ENCODE measurements at places on chromosomes 5 and 9.

DNA sequence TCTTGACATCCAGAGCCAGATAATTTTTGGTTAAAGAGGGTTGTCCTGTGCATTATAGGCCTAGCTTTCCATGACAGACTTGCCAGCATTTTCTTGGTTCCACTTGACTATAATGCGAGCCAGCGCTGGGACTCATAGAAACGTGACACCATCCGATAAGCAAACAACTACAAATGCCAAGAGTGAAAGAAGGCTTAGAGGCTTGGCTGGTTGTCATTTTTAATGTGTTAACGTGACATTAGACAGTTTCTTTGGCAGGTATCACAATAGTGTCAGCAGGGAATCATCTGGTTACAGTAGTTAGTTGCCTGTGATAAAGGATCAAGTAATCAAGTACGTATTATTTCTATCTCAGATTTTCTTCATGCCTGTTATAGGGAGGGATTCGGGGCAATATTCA is 20.0 kb upstream of the LIFR start:
- DNase-seq = no peak

- DNase-seq = no peak
Observed at GRCh38 chr9:22863106-22863505, 416.5 kb downstream of the DMRTA1 start.

- no peak for DNase-seq
Observed at GRCh38 chr9:68443624-68444023, 87.2 kb downstream of the PGM5 start.

DNA sequence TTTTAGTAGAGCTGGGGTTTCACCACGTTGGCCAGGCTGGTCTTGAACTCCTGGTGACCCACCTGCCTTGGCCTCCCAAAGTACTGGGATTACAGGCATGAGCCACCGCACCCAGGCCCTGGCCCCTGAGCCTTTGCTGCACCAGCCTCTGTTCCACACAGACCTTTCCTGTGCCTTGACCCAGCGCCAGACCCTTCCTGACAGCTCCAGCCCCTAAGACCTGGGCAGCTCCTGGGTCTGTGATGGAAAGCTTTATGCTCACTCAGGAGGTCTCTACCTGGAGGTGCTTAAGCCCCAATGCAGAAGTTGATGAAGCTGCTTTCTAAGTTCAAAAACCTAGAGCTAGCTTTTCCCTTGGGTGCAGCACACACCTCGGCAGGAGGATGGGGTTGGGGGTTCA is 58.8 kb upstream of the NEK6 start:
- DNase-seq = no peak

DNA sequence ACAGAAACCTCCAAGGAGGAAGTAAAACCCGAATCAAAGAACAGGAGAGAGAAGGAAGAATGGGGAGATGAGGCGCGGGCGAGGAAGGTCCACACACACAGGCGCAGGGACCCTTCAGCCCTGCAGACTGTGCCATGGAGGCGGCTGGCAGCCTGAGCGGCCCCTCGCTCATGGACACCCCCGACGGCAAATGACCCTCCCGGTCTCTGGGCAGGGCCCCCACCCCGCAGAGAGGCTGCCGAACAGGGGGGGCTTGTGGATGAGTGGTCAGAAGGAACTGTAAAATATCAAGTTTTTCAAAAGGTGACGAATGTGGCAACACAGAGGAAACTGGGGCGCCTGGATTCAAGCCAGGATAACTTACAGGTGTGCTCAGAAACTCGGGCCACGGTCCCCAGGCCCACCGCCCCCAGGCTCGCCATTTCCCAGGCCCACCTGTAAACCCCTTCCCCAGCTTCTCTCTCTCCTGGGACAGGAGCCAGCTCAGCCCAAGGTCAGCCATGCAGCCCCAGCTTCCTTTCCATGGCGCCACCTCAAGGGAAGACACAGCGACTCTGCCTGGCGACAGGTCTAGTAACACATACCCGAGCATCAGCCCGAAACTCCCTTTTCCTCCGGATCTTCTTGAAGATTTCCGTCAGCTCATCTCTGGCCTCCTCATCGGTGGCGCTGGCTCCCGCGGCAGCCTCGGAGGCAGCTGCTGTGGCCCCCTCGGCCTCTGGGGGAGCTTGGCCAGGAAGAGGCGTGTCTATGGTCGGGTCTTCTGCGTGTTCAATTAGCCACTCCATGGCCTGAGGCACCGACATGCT is 16.5 kb downstream of the UBAC1 start:
- DNase-seq = no peak

- DNase-seq = no peak
Observed at GRCh38 chr5:57362951-57363350, 119.7 kb downstream of the ACTBL2 start.

DNA sequence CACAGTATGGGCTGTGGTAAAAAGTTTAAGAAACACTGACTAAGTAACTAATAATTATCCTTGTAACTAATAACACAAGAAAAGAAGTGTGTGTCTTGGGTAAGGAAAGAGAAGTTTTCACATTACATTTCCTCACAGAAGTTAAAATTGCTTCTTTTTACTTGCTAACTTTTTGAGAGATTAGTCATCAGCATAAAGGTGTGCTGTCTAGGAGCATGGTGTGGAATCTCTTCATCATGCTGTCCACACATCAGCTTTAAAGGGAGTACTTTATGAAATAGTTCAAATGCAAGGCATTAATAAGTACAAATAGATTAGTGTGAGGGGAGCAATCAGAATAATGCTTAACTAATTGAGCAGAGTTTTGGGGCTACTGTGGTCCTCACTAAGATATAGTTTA is 29.8 kb downstream of the WDR36 start:
- DNase-seq = no peak

DNA sequence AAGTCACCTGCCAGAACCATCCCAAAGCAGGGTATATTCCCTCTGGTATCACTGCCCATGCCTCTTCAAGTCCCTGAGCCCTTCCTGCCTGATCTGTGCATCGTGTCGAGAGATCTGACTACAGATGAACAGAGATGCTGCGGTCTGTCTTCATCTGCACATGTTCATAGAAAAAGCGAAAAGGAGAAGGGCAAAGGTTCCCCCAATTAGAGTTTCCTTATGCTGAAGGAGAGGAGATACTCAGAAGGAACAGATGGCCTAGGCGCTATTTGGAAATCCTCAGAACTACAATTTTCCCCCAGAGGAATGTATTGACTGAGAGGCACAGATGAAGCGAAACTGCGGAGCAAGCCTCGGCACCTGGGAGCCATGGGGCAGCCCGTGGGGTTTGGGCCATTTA is 170.9 kb downstream of the SEC61B start:
- no peak for DNase-seq

GRCh38 chr5:74199005-74199404 is 441.5 kb downstream of the ENC1 start:
- DNase-seq = no peak

DNA sequence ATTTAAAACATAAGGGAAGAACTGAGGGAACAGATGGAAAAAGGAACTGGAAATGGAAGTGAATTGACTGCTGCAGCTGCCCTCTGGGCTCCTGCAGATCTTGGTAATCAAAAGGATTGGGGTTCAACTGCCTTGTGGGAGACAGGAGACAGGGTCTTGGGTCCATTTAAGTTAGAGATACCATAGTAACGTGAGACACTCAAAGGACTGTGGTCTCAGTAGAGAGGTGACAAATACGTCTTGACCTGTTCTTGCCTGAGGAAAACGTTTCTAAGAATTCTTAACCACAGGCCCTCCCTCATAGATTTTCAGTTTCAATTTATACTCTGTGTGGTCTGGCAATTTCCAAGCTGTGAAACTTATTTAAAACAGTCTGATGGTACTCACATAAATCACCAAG is 100.8 kb upstream of the DHFR start:
- DNase-seq = peak; percentile 25

GRCh38 chr5:174734571-174735497 is 10.5 kb downstream of the MSX2 start:
- DNase-seq = no peak

DNA sequence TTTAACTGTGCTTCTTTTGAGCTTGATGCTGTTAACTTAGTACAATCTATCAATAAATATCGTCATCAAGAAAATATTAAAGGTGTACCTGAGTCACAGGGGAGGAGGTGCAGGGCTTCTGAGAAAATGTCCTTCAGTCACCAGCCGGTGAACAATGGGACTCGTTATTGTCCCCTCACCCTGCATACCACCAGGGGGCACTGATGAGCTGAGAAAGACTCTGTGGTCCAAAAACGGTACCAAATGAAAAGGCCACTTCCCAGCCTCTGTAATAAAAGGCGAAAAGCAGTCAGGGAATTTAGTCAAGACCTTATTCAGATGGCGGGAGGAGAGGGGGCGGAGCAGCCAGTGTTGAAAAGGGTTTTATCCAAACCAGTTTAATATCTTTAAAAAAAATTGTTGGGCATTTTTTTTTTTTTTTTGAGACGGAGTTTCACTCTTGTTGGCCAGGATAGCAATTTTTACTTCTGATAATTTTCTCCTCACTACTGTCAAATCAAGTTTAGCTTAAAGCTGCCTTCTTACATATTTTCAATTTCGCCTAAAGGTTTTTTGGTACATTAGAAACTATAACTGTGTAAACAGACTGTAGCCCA is 271.9 kb upstream of the ADAMTS16 start:
- peak; percentile 68 for DNase-seq

DNA sequence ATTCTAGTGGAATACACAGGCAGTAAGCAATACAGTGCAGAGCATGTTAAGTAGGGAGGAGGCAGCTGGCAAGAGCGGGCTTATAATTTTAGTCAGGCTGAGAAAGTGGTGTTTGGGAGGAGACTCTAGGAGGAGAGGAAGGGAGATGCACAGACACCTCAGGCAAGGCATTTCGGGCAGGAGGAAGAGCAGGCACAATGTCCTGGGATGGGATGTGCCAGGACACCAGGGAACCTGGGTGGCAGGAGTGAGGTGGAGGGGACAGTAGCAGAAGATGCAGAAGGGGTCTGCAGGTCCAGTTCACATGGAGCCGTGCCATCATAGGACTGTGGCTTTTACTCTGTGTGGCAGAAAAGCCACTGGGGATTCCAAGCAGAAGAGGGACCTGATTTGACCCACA is 143.7 kb upstream of the FSTL4 start:
- DNase-seq = no peak

DNA sequence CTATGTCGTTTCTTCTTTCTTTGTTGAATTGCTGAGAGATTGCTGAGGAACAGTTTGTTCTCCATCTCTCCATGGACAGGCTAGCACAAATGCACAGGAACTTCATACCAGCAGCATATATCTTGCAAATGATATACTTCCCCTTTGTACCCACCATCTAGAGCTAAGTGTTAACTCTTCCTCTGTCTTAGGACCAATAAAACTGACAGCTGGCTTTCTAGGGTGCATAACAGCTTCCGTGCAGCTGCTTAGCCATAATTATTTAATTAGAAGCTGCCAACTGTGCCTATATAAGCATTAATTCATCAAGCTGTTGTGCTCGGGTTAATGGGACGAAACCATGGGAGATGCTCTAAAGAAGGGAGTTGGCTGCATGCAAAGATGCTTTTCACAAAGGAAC is 38.7 kb downstream of the KCTD16 start:
- DNase-seq = no peak

- peak; percentile 62 for DNase-seq
Observed at GRCh38 chr5:165209101-165209727, 1703.8 kb downstream of the MAT2B start.
